ENCODE measurements at places on chromosomes 5 and 9. TPM values are rescaled to one million over a fixed set of nuclear protein-coding genes. Genes with fewer than 3 reads are reported as not detected.

The WDR38 gene
- total RNA-seq, result not detected

The PCDHA12 gene
- 0.20 TPM for total RNA-seq

The NIPAL4 gene
- total RNA-seq, result 11.9 TPM

The PLAC8L1 gene
- not detected for total RNA-seq

The NEUROG1 gene
- not detected for total RNA-seq

The IL33 gene
- 28.1 TPM for total RNA-seq

The PPP1R2B gene
- 0.10 TPM for total RNA-seq

The BRINP1 gene
- total RNA-seq, result 0.59 TPM

The NMUR2 gene
- total RNA-seq, result 0.10 TPM

The MPDZ gene
- total RNA-seq, result 47.2 TPM

The ADAMTSL2 gene
- 1.5 TPM for total RNA-seq

The SLC6A18 gene
- total RNA-seq, result not detected
